ENCODE measurements at places on chromosomes 1 and 21.

- no peak for DNase-seq
Measured at GRCh38 chr1:180160357-180160756, 5.7 kb downstream of the QSOX1 start.

DNA sequence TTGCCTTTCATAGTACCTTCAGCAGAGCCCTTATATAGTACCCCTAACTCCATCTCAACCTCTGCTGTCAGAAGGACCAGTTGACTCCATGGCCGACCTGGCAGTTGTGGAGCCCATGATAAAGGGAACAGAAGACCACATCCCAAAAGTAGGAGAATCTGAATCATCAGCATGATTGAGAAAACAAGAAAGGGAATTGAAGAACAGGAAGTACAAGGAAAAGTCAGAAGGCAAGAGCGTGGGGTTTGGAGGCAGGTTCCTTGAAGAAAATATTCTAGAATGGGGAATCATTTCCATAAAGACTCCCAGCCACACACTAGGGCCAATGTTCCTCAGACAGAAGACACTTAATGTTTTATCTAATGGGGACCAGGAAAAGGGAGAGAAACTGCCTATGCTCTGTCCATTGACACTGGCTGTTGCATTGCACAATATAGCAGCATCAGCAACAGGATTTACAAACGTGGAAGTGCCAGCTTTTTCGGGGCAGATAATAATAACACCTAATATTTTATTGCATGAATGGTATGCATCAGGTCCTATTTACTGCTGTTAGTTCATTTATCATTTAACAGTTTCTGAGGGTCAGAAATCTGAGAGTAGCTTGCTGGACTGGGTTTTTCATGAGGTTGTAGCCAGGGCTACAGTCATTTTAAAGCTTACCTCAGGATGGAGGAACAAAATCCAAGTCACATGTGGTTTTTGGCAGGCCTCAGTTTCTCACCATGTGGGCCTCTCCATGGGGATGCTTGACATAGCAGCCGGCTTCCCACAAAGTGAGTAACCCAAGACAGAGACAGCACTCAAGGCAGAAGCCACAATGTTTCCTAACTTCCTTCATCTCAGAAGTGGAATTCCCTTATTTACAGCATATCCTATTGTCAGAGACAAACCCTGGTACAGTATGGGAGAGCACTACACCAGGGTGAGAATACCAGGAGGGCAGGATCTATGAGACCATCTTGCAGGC is 483.4 kb downstream of the PLPP3 start:
- no peak for DNase-seq

DNA sequence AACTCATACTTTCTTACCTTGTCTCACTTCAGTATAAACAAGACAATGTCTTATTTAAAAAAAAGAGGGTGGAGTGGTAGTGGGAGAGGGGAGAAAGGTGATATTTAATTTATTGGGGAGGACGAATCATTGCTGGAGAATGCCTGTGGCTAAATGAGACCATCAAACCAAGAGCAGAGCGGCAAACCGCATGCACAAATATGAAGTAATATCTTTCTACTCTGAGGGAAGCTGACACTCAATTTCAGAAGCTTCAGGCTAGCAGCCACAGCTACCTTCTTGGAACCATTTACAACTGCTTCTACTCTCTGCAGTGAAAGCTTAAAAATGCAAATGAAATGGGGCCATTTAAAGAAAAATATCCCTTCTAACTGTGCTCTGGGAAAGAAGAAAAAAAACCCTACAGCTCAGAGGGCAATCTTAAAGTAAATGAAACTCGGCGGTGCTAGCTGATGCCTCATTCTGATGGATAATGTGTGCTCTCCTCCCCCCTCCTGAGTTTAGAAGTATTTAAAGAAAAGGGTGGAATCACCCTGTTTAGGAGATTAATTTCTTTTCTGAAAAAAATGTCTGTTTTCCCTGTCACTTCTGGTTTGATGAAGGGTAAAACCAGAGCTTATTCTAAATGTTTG is 178.2 kb upstream of the CAMK1G start:
- DNase-seq: no peak

- DNase-seq: no peak
Measured at GRCh38 chr21:42151148-42151947, 67.6 kb upstream of the ABCG1 start.
